ENCODE measurements at places on chromosomes 11 and 22.

DNA sequence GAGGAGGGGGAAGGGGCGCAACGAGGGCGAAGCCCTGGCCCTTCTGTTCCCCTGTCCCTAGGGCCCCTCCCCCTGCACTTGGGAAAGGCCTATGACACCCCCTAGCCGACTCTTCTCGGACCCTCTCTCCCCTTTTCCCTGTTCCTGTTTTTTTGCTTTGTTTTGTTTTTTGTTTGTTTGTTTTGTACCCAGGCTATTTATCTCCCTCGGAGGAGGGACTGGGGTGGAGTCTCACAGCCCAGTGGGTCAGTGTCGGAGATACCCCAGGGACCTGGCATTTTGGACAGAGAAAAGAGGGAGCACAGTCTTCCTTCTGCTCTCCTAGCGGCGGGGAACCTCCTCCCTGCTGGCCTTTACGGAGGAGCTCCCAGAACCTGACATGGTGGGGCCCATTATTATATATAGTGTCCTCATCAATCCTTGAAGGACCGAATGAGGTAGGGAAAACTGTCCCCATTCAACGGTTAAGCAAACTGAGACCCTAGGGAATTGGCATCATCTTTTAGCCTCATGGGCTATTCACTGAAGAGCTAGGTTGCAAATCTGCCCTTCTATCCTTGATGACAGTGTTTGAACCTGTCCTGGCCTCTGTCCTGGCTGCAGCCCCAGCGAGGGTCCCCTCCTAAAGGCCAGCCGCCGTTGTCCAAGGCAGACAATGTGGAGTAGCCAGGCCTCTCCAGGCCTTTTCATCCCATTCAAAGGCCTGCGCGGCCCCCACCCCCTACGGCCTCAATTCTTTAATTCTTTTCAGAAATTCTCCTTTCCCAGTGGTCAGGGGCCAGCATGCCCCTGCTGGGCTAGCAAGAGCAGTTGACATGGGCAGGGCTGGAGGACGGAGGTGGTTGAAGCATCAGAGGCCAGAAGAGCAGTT lies 911 bp downstream of the EMID1 start:
- no peak for DNase-seq

- no peak for DNase-seq
These were observed 32.7 kb downstream of the ASCL2 start for GRCh38 chr11:2237457-2238238.

DNA sequence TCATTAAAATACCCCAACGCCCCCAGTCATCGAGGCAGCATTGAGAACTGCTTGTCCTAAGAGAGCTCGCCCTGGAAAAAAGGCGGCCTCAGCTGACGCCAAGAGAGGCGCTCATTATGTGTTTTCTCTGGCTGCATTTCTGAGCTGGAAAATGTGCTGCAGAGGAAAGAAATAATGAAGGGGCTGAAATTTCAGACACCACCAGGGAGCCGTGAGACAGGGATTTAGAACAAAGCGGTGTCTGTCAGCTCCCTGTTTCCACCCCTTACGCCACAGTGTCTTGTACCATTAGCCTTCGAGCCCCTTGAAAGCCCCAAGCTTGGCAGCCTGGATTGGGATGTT lies 14.4 kb downstream of the USH1C start:
- DNase-seq: no peak

DNA sequence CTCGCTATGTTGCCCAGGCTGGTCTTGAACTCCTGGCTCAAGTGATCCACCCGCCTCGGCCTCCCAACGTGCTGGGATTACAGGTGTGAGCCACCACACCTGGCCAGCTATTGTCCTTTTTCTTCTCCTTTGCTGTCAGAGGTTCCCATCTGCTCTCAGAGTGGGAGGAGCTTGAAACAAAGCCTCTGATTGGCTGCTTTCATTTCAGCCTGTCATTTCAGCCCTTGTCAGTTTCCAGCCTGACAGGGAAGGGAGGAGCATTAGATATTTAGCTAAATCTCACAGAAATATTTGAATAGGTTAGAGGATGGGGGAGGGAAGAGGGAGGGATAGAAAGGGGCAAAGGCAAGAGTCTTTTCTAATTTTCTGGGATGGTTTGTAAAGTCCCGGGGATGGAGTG lies 8.7 kb downstream of the SLC22A6 start:
- DNase-seq: no peak

- no peak for DNase-seq
These were observed 34.5 kb upstream of the CYB5R3 start for GRCh38 chr22:42683578-42684283.

DNA sequence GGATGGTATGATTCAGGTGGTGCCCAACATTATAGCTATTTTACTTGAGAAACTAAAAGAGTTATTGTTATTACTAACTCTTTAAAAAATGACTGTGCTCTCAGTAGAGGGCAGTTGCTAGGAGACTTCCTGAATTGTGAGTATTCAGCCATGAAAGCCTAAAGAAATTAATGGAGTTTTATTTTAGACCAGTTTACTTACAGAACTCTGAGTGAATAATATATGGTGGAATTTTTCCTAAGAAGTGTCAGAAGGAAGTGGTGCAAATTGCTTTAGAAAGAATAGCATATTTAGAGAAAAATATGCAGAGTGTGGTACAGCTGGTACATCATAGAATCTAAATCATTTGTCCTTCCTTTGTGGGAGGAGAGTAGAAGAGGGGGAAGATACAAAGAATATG lies 689.9 kb upstream of the CCDC90B start:
- DNase-seq: no peak

GRCh38 chr11:109435121-109435742 lies 13.2 kb downstream of the C11orf87 start:
- DNase-seq: no peak

GRCh38 chr11:71255323-71255722 lies 2.9 kb upstream of the SHANK2 start:
- no peak for DNase-seq

- DNase-seq: no peak
These were observed 203.7 kb downstream of the CTTN start for GRCh38 chr11:70601861-70602538.

GRCh38 chr22:21796863-21797262 lies 61.3 kb upstream of the YPEL1 start:
- no peak for DNase-seq

GRCh38 chr22:42863349-42863961 lies 6.4 kb upstream of the ARFGAP3 start:
- DNase-seq: no peak

DNA sequence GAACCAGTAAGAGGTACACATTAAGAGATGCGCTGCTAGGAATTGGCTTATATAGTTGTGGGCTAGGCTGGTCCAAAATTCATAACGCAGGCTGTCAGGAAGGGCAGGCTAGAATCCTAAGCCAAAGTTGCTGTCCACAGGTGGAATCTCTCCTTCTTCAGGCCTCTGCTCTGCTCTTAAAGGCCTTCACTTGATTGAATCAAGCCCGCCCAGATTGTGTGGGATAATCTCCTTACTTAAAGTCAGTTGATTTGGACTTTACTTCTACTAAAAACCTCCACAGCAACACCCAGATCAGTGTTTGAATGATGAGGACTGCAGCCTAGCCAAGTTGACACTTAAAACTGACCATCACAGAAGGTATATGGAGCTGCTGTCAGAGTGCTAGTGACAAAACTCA lies 68.8 kb downstream of the LRRC32 start:
- no peak for DNase-seq

DNA sequence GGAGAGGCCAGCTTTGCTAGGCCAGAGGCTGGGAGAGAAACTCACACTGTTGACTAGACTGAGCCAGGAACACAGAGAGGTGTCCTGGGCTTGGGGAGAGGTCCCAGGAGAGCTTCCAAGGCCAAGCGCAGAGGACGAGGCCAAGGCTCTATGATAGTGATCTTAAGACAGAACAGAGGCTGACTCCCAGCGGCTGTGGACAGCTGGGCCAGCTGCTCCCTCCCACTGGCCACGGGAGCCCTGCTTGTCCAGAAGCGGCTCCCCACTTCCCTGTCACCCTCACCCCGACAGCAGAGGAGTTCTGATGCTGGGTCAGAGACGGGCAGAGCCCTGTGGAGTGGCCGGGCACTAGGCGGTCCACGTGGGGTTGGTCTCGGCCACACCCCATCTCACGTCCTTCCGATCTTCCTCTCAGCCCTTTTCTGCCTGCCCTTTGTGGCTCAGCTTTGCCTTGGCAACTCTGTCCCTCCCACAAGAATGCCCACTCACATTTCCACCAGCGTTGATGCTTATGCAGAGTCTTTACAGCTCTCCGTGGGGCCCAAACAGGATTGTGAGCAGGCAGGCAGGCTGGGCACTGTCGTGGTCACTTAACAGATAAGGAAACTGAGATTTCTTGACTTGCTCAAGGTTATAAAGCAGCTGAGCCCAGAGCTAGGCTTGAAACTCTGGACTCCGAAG lies 68.2 kb downstream of the FBXO7 start:
- DNase-seq: no peak

- no peak for DNase-seq
These were observed 56.5 kb downstream of the MED15 start for GRCh38 chr22:20563941-20564371.

GRCh38 chr11:61737131-61737530 lies 15.3 kb upstream of the MYRF start:
- DNase-seq: no peak

- no peak for DNase-seq
These were observed 39.5 kb upstream of the PRODH start for GRCh38 chr22:18975434-18976196.

DNA sequence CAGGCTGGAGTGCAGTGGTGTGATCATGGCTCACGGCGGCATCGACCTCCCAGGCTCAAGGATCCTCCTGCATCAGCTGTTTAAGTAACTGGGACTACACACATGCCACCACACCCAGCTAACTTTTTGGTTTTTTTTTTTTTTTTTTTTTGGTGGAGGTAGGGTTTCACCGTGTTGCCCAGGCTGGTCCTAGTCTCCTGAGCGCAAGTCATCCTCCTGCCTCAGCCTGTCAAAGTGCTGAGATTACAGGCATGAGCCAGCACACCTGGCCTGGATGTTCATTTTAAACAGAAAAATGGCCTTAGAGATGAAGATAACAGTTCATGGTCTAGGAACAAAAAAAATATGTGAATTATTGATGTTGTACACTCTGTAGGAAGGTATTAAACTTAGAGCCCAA lies 13.6 kb upstream of the SLC25A18 start:
- no peak for DNase-seq

DNA sequence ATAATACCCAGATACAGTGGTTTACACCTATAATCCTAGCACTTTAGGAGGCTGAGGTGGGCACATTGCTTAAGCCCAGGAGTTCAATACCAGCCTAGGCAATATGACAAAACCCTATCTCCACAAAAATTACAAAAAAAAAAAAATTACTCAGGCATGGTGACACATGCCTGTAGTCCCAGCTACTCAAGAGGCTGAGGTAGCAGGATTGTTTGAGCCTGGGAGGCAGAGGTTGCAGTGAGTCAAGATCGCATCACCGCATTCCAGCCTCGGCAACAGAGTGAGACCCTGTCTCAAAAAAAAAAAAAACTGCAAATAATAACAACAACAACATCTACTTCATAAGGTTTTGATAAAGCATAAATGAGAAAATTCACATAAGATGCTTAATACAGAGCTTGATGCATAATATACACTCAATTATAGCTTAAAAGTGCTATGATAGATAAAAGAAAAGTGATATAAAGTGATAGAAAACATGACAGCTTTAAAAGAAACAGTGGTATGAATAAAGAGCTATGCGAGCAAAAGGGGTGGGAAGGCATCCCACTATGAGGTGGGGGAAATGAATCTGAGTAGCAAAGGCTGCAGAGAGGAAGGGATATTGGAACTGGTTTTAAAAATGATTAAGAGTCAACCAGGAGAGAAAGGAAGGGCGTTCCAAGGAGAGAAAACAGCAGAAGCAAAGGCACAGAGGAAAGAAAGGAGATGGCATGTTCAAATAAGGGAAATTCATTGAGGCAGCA lies 197.6 kb downstream of the KIF18A start:
- DNase-seq: no peak

DNA sequence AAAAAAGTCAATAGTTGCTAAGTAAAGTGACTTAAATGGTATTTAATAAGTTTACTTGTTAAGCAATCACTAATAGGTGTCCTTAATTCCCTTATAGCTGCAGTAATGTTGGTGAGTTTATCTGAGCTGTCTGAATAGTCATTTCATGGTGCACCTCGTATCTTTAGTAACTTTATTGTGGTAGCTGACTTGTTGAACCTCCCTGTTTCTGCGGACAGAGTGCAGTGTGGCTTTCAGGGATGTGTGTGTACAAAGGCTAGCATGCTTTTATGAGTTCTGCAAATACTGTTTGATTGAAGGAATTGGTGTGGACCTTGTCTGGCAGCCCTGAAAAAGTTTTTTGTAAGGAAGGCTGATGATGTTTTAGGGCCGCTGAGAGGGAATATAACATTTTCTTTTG lies 2.6 kb downstream of the ZNRF3 start:
- no peak for DNase-seq

DNA sequence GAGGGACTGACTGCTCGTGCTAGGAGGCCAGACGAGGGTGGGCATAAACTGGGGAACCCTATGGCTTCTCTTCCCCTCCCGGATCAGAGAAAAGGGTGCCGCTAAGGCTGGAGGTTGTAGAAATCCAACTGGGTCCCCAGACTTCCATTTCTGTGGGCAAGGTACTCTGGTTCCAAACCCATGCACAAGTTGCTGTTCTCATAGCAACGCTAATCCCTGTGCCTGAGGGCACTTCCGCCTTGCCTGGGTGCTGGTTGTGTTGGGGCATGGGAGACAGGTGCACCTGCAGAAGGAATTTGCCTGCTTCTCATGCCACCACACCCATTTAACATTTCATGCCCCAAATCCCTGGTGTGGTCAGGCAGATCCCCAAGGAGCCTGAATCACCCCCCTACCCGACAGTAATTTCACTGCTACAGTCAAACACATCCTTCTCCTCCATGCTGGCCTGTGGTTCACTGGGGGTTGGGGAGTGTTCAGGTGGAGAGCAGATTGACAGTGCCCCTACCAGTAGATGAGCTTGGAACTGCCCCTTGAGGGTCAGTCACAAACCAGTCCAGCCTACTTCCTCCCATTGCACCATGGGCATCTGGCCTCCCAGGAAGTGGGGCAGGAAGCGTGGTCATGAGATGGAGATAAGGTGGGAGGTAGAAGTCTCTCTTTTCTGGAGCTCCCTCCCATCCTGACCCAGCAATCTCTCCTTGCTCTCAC lies 1.2 kb downstream of the C2CD2L start:
- peak; percentile 41 for DNase-seq

DNA sequence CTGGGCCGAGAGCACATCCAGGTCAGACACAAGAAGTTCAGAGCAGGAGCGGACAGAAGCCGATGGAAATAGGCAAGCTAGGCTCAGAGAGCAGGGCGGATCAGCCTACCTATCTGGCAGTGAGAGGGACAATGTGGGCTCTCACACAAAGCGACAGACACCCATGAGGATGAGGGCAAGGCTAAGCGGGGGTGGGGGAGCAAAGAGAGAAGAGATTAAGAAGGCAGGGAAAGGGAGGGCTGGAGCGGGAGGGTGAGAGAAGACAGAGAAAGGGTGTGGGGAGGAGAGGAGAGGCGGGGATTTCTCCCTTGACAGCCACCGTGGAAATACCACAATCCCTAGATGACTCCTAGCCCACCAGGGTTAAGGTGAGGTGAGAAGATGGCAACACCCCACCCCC lies 57.9 kb downstream of the BUD13 start:
- DNase-seq: no peak

Data from NCI-H774 (cell line).